Stimulated activated CD8-positive, alpha-beta memory T cell treated with anti-CD3 and anti-CD28 coated beads, Interleukin-15, amount 100 ng/mL, for 48 hours (primary cell): ENCODE measurements at places on chromosomes 12 and 14.

GRCh38 chr14:81311778-81312177, 88.3 kb downstream of the STON2 start:
- no peak for DNase-seq

GRCh38 chr14:54902143-54902520, 494 bp downstream of the GCH1 start:
- peak; percentile 75 for DNase-seq

DNA sequence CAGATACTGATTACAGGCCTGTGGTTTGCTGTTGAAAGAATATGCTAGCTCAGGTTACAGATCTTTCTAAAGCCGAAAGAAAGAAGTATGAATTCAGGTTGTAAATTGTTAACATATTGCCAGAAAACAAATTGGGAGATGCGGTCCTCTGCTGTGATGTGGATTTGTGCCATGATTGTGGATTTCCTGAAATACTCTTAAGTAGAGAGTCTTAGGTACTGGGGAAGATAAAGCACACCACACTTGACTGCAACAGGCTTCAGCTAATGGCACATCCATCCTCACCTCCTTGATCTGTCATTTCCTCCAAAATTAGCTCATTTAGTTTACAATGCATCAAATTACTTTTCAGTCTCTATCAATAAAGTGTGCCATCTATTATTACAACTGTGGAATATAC, 279.2 kb downstream of the SYT1 start:
- DNase-seq: no peak

DNA sequence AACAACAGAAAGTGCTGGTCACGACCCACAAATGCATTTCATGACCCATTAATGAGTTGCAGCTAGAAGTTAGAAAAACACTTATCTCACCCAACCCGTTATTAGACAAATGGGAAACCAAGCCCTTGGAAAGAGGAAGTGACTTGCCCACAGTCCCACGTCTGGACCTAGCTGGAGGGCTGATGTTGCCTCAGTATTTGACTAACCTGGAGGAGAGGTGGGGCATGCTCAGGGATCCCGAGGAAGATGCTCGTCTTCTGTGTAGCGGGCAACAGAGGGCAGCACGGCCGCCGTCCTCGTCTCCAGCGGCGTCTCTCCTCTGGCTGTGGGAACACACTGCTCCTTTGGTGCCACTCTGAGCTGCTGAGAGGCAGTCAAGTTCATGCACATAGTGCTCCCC, 12.7 kb downstream of the CCND2 start:
- no peak for DNase-seq

GRCh38 chr12:127145241-127145928, 1121.6 kb upstream of the TMEM132C start:
- no peak for DNase-seq

DNA sequence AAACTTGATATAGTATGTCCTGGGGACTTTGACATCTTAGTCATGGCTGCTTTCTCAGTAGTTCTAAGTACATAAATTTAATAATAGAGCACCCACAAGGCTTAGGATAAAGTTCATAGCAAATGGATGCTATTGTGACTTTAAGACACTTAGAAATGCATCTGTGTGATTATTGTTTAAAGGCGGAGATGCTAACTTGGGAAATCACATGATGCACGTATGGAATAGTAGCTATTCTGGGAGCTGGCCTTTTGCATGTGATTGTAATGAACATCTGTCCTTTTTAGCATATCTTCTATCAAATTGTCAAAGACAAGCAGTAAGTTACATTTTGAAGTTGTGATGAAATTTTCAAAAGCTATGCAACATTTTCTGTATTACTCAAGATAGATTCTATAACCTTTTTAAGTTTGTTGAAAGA, 46.7 kb upstream of the ATP2A2 start:
- no peak for DNase-seq

GRCh38 chr12:131276501-131277185, 322.9 kb downstream of the ADGRD1 start:
- DNase-seq: no peak

- DNase-seq: no peak
Observed at GRCh38 chr14:59897757-59898383, 22.1 kb upstream of the LRRC9 start.

GRCh38 chr14:44609201-44609600, 102.1 kb upstream of the FSCB start:
- DNase-seq: no peak

GRCh38 chr12:5688226-5688625, 256.3 kb downstream of the NTF3 start:
- DNase-seq: no peak

- DNase-seq: no peak
Observed at GRCh38 chr12:19129122-19129485, 429 bp upstream of the PLEKHA5 start.

- DNase-seq: no peak
Observed at GRCh38 chr12:49588721-49589516, 16.5 kb downstream of the FAM186B start.

GRCh38 chr14:23071244-23071920, 14.1 kb upstream of the CDH24 start:
- DNase-seq: peak; percentile 66

DNA sequence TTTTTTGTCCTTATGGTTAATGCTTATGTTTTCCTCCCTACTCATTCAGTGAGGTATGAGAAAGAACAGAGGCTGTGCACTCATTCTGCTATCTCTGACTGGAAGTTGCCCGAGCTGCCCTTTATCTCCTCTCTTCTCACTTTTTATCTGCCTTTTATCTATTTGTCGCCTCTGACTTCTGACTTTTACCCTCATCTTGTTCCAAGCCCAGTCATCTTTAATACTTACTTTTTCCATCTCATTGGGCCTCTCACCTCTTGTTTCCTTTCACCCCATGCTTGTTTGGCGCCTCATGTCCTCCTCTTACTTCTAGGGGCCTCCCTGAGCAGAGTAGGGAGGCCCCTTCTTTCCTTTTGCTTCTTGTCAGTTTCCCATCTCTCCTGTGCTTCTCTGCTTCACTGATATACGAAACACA, 50.7 kb downstream of the DIP2B start:
- peak; percentile 9 for DNase-seq

- no peak for DNase-seq
Observed at GRCh38 chr14:101889898-101890297, 74.5 kb upstream of the DYNC1H1 start.

GRCh38 chr12:131229426-131230339, 276.0 kb downstream of the ADGRD1 start:
- no peak for DNase-seq

GRCh38 chr12:66449531-66449930, 147.2 kb downstream of the HELB start:
- DNase-seq: no peak

GRCh38 chr14:51621654-51622053, 30.1 kb upstream of the FRMD6 start:
- no peak for DNase-seq

- no peak for DNase-seq
Observed at GRCh38 chr14:67416810-67417209, 4.8 kb upstream of the PLEK2 start.

GRCh38 chr14:46989566-46989965, 338.0 kb upstream of the RPL10L start:
- no peak for DNase-seq

GRCh38 chr14:61296719-61297502, 15.8 kb upstream of the TMEM30B start:
- no peak for DNase-seq

DNA sequence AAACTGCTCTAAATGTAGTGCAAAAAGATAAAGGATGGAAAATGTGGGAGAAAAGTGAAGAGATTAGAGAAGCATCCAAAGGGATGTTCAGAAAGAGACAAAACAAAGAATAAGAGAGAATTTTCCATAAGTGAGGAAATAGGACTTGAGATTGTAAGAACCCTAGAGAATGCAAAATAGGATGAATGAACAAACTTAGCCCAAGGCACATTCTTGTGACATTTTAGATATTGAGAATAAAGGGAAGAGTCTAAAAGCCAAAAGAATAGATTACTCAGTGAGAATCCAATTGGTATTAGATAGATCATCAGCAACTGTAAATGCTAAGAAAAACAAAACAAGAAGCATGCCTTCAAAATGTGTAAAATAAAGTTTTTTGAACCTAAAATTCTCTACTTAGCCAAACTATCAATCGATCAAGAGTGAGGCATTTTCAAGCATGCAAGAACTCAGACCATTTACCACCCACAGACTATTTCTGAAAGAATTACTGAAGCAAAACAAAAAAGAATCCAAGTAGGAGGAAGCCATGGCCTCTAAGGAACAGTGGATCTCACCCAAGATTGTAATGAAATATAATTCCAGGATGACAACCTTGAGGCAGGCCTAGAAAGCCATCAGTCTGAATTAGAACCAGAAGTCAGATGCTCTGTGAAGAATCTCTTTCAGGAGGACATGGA, 33.5 kb downstream of the DYRK2 start:
- no peak for DNase-seq

DNA sequence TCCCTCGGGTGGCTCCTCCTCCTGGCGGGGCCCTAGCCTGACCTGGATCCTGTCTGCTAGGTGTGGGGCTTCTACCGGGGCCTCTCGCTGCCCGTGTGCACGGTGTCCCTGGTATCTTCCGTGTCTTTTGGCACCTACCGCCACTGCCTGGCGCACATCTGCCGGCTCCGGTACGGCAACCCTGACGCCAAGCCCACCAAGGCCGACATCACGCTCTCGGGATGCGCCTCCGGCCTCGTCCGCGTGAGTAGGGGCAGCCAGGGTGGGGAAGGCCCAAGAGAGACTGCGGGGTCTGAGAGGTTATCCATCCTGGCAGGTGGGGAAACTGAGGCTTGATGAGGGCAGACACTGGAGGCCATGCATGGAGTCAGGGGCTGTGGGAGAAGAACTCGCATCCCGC, 4.0 kb downstream of the SLC25A47 start:
- no peak for DNase-seq

DNA sequence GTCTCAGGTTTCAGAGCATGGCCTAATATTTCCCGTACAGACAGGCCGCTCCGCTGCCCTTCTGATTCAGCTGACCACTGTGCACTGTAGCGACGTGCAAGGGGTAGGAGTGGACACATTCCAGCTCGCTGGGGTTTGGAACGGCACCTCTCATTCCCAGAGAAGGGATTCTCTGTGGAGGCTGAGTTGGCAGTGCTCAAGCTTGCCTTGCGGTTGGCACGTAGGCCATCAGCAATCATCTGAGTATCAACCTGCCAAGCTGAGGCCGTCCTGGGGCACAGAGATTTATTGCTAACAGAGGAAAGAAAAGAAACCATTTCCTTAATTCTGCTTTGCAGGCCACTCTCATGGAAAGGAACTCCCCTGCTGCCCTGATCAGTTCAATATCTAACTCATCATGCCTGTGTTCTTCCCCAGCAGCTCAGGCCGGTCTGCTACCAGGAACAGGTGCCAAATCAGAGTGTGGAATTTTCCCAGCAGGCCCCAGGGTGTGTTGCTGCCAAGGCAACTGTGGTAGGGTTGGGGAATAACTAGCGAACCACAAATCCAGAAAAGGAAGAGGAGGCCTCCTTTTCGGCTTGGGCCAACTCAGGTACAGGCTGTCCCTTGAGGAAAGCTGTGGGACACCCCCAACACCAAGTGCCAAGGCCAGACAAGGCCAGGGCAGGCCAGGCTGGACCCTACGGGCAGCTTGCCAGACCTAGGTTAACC, 92.5 kb downstream of the SSPN start:
- no peak for DNase-seq

DNA sequence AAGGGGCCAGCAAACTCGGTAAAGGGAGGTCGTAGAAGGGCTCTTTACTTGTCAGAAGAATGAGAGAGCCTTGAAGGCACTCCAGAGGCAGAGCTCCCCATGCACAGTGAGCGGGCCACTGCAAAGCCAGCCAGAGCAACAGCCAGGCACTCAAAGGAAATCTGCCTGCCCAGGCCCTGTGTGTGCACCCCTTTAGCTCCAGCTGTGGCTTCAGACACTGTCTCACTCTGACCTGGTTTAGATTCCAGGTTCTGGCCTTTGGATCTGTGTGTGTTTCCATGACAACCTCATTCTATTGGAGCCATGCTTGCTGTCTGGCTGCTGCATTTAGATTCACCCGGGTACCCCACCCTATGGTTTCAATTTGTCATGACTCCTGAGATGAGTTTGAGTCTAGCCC, 170.3 kb downstream of the CAPZA3 start:
- no peak for DNase-seq

GRCh38 chr12:31518680-31519227, 72.2 kb downstream of the DENND5B start:
- no peak for DNase-seq

DNA sequence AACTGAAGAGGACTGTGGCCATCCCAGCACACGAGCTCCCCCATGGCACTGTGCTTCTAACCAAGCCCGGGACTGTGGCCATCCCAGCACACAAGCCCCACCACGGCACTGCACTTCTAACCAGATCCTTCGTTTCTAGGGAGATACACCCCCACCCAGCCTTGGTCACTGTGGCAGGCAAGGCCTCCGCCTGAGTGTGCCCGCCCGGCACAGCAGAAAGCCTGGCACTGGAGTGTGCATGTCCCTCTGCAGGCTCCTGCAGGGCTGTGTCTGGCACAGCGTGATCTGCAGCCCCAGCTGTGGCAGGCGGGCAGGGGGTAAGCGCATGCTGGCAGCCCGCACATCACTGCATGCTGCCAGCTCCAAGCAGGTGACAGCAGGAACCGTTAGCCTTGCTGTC, 49.8 kb downstream of the CCDC85C start:
- DNase-seq: no peak

- no peak for DNase-seq
Observed at GRCh38 chr12:1184402-1184801, 193.4 kb downstream of the ERC1 start.

- no peak for DNase-seq
Observed at GRCh38 chr12:116647813-116648212, 88.6 kb downstream of the MAP1LC3B2 start.

- no peak for DNase-seq
Observed at GRCh38 chr12:96809522-96809921, 97.5 kb upstream of the NEDD1 start.

DNA sequence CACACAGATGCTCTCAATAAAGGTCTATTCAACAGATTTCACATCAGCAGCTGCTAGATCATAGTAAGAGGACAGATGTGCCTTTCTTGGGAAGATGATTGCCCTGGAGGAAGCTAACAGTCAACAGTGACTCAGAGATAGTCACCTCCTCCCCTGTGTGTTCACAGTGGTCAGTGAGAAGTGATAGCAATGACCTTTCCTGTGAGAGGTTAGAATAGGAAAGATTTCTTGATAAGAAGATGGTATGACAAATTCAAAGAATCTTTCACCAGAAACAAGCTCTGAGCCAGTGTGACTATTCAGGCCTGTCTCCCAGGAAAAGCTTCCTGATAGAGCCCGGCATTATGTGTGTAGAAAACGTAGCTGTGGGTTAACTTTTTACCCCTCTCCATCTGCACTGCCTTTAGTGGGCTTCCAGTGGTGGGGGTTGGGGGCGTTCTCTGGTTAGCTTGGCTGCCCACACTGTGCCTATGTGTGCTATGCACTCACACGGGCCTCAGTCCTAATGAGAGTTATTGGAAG, 66.4 kb upstream of the ARHGAP5 start:
- DNase-seq: no peak

GRCh38 chr12:71216725-71217579, 59.2 kb upstream of the TSPAN8 start:
- no peak for DNase-seq

GRCh38 chr12:89750389-89751351, 42.0 kb upstream of the ATP2B1 start:
- no peak for DNase-seq
